ENCODE measurements at places on chromosomes 2 and 18.
A peak's percentile ranks its signal among the peaks of the same experiment; 100 is the strongest.

- no peak for DNase-seq
Observed at GRCh38 chr2:28582595-28582994, 86.7 kb downstream of the PLB1 start.

GRCh38 chr2:207088276-207088675 is 77.5 kb downstream of the KLF7 start:
- no peak for DNase-seq

- DNase-seq, result no peak
Observed at GRCh38 chr2:1979569-1979968, 235.3 kb upstream of the PXDN start.

GRCh38 chr2:106288873-106289272 is 94.8 kb upstream of the UXS1 start:
- no peak for DNase-seq

DNA sequence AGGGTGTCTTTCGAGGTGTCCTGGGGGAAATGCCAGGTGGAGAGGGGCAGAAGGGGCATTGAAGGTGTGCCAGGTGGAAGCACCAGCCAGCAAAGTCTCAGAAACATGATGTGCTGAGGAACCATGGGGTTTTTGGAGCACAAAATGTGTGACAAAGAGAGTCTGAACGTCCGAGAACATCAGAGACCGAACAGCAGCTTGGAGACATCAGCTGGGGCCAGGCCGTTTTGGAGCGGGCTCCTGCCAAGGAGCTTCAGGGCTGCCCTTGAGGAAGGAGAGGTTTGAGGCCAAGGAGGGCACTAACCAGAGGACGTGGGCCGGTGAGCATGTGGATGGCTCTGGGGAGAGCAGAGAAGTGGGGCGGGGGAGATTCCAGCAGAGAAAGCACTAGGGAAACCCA is 5.3 kb upstream of the MBP start:
- DNase-seq, result no peak

DNA sequence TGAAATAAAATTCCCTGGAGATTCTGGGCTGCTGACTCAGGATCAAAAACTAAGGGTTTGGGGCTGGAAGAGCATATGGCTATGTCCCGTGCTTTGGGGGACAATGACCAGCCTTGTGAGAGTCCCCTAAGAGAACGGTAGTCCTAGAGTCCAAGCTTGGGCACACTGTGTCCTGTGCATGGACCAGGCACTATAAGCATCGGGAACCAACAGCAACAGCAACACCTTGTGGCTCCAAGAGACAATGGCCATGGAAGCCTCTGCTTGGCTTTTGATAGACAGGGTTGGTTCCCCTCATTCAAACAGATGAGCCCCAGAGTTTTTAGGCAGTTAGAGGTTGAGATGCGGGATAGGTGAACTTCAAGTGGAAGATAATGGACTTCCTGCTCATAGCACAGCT is 294.4 kb upstream of the CHAC2 start:
- no peak for DNase-seq

DNA sequence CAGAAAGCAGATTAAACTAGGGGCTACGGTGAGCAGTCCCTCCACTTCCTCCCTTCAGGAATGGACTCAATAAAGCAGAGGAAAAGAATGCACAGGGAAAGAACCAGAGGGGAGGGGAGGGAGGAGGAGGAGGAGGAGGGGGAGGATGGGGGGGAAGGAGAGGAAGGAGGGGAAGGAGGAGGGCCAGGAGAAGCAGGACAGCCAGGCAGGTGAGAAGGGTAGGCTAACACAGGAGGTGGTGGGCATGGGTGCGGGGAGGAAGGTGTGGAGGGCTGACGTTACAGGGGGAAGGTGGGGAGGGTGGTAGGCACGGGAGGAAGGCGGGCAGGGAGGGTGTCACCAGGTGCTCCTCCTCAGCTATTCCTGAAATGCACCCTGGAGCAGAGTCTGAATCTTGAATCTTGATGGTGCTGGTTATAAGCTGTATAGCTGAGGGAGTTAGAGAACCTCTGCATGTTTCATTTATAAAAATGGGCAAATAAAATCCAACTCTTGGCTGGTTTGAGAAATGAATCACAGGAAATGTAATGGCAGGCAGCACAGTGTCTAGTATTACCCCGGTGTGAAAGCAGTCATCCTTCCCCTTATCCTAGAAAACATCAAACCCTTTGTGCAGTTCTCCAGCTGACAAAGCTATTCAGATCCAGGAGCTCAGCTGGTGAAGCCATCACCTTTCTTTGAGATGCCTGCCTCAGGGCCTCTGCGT is 3.4 kb downstream of the TMEM18 start:
- DNase-seq, result no peak

- no peak for DNase-seq
Observed at GRCh38 chr2:241458687-241459086, 49.7 kb downstream of the STK25 start.

DNA sequence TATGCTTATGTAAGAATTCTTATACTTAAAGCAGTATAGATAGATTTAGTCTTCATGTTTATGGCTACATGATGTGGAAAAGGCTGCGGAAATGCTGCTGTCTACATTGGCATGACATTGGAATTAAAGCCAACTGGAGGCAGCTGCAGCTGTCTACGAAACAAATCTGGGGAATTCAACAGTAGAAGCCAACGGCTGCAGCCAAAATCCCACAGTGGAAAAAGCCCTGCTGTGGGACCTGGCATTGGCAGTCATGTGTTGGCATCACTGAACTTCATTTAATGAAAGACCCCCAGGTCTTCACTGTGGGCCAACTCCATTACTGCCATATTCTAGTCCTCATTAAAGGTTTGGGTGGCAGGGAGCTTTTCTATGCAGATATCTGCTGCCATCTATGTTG is 223.6 kb downstream of the SLC8A1 start:
- no peak for DNase-seq

- DNase-seq, result no peak
Observed at GRCh38 chr18:34694591-34695165, 15.4 kb upstream of the DTNA start.

DNA sequence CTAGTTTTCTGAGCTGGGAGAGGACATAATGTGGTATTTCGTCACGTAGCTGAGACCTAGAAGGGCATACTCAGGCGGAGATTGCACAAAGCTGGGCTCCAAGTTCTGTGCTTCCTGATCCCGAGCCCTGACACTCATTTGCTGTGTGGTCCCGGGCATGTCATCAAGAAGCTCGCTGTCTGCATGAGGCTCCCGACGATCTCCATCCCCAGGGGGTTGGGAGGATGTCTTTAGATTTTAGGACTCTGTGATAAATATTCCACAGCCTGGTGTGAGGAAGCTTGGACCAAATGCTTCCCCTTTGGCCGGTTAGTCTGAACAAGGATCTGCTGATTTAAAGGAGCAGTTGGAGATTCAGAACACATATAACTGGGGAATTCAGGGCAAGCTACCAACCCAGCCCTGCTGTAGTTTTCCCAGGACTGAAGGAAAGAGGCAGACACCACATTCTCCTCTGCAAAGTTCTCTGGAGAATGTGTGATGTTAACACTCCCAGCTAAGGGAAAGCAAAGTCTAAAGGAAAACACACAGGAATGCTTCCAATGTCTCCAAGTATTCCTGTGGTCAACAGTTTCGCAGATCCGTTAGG is 2.3 kb downstream of the KCNE4 start:
- no peak for DNase-seq

DNA sequence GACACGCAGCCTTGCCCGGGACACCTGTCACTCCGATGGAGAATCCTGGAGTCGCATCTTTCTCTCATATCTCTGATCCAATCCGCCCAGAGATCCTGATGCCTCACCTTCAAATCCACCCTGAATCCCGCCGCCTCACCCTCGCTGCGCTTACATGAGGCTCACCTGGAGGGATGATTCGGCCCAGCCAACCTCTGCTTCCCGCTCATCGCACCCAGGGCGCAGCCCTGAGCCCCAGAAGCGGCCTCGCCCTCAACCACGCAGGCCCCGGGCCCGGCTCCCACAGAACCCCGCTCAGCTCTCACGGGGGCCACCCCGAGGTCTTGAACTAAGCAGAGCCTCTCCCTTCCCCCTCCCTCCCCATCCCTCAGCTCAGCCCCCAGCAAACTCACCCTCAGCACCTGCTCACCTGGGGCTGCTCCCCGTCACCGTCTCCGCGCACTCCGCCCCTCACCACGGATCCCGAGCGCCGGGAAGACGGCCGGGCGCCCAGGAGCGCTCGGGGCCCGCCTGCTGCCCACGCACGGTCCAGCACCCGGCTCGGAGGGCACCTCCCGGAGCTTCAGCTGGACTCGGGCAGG is 160.0 kb downstream of the NDUFA10 start:
- DNase-seq, result no peak

GRCh38 chr2:208782097-208782496 is 375.5 kb downstream of the PTH2R start:
- no peak for DNase-seq

GRCh38 chr2:40120026-40120425 is 331.9 kb downstream of the SLC8A1 start:
- no peak for DNase-seq

GRCh38 chr2:36801088-36801487 is 104.6 kb downstream of the VIT start:
- no peak for DNase-seq

GRCh38 chr2:9573840-9574239 is 18.2 kb upstream of the ADAM17 start:
- DNase-seq, result no peak

- DNase-seq, result no peak
Observed at GRCh38 chr2:36371070-36371874, 15.7 kb downstream of the CRIM1 start.

DNA sequence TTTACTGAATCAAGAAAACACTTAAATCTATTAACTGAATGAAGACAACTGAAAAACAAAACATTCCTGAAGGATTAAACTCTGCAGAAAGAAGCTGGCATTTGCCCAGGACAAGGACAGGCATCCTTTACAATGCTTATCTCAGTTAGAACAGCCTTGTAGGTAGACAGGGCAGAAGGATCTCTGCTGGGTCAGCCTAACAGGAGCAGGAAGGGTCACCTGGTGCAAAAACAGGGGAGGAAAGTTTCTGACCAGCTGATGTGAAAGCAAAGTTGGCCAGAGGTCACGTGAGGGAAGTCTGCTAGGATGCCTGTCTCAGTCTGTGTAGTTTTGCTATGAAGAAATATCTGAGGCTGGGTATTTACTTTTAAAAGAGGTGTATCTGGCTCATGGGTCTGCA is 348.6 kb downstream of the ANAPC1 start:
- DNase-seq, result no peak

DNA sequence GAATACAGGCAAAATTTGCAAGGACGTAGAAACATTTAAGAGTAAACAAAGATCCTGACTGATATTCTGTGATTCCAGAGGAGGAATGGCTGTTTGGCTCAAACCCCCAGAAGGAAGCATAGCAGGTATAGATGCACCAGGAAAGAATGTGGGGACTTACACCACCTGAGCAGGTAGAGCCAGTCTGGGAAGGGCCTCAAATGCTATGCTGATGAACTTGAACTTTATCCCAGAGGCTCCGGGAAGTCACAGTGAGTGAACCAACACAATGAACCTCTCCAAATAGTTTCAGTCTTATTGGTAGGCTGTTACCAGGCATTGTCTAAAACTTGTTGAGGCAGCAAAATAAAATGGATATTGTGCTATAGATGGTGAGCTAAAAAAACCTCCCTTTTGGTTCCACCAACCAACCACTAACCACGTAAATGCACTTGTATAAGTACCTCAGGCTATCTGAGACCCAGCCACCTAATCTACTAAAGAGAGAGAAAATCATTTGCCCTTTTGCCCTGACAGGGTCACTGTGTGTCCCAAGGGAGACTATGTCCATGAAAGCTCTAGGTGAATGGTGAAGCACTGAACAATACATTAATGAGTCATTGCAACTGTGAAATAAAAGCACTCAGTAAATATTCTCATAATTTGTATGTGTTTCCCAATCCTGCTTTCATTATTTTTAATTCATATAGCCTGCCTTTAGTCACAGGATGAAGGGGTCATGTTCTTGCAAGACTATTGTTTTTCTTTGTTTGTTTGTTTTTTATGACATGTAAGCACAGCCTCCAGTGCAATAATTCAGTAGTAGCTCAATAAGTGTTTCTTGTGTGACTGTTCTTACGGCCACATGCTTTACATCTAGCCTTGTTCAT is 911.6 kb downstream of the EPHA4 start:
- DNase-seq, result no peak

DNA sequence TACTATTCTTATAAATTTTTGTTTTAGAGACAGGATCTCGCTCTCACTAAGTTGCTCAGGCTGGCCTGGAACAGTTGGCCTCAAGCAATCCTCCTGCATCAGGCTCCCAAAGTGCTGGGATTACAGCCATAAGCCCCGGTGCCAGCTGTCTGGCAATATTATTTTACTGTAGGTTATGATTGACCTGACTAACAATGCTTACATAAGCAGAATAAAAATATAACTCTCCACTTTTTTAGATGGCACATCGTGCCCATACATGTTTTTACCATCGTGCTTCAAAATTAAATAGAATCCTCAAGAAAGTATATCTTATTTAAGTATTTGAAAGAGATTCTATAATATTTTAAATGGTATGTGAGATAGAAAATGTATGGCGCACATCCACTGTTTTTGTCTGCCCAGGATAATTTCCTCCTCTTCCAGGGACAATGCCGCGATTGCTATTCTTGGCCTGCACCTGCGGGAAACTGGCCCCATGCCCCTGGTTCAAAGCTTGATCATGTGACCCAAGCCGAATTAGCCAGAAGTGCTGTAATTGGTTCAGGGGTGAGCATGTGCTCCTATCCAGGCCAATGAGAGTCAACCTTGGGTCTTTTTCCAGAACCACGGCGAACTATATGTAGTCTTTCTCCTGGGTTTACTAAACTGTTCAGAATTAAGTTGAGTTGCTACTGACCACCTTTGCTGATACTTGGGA is 38.3 kb upstream of the GREB1L start:
- no peak for DNase-seq

DNA sequence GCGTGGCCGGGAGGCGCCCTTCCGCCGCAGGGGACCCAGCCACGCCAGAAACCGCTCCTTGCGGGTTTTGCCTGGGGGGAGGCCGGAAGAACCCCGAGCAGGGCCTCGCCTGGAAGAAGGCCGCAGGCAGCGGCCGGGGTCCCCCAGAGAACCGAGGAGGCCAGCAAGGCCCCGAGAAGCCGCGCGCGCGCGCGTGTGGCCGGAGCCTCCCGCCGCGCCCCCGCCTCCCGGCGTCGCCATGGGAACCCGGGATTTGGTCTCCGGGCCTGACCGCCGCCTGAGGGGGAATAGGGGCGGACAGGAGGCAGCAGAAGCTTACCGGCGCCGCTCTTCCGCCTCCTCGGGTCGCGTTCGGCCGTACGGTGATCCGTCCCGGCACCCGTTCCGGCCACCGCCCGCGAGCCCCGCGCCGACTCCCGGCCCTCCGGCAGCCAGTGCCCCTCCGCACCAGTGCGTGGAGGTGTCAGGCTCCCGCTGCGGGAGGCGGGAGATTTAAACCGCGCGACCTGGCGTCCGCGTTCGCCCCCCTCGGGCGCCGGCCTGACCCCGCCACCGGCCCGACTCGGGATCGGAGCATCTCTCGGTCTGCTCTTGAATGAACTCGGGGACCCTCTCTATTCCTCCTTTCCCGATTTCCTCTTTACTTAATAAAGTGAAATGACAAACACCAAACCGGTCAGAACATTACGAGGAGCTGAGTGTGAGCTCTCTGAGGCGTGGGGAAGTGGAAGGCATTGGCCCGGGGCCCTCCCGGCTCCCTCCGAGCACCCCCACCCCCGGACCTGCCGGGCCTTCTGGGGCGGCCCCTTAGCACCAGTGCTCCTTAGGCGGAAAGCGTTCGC is at the start of gene ICA1L:
ICA1L (minus strand) TSS at position 467 of the 842 bp plus-strand sequence. CDS start 42,757 bp downstream, outside the sequence.
- DNase-seq, result peak; percentile 77
